Activated naive CD4-positive, alpha-beta T cell (primary cell): ENCODE measurements at places on chromosomes 1 and 21.

- no peak for DNase-seq
Measured at GRCh38 chr1:66532798-66533783, 862 bp upstream of the SGIP1 start.

DNA sequence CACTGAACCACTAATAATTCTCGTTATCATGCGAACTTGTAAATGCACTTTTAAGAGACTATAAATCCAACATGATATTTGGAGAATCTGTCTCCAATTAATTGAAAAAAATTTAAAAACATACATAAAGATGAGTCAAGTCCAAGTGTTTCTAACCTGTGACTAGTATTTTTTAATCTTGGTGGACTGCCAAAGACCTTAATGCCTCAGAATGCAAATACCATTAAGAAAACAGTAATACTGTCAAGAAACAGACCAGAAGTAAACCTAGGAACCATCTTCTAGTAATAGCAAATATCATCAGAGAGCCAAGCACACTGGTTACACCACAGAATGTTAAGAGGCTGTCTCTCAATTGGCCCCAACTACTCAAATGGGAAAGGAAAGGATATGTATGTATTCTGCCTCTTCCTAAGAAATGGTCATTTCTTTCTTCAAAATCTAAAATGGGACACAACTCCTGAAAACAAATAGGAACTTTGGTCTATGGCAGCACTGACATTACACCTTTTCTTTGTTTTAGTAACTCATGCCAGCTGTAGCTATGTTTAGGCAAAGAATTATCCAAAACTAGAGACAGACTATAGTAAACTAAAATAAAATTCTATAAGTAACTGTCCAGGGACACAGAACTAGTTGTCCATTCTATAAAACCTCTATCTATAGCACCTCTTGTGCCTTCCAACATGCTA lies 15.8 kb downstream of the SCYL3 start:
- no peak for DNase-seq

GRCh38 chr1:178660461-178660860 lies 64.6 kb upstream of the RALGPS2 start:
- DNase-seq: no peak

DNA sequence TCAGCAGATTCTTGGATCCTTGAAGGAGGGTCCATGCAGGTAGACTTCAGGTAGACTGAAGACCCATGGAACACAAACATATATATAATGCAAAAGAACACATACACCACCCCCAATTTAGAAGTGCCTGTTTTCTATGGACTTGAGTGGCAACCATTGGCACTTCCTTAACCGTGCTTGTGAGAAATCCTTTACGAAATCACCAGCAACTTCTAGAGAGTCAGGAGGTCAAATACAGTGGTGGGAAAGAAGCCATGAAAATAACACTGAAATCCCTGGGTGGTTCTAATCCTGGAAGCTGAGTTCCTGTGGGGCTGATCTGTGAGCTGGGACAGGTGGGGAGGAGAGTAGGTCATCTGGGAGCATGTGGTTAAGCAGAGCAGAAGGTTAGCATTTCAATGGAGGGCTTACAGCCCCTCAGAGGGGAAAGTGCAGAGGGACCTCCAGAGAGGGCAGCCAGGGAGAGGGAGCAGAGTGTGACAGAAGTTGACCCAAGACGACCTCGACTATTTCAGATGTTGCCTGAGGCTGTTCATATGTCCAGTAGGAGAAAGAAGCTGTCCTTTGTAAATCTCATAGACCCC lies 13.0 kb upstream of the IL10 start:
- DNase-seq: no peak

DNA sequence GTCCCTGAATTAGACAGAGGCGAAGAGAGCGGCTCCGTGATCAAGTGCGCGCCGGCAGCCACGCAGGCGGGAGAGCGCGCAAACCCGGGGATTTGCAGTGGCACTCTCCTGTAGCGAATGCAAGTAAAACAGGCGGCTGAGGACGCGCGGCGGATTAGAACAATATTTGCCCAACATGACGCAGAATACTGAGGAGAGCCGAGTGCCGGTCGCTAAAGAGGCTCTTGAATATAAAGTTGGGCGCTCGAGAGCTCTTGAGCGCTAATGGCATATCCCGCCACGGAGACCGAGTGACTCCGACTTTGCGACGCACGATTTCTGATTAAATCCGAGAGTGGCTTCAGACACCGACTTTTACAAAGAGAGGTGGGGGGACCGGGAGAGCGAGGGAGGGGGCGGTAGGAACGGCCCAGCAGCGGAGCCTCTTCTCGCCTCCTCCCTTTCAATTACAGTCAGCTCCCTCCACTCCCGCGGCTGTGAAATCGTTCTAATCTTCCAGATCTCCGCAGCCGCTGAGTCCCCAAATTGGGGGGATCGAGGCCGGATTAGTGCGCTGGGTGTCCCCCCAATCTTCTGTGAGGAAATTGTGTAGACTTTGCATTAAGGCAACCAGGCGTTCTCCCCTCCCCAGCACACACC lies 2.3 kb downstream of the PAX7 start:
- no peak for DNase-seq
